ENCODE measurements at places on chromosomes 7 and 10.
A peak's percentile ranks its signal among the peaks of the same experiment; 100 is the strongest.

- no peak for DNase-seq
Measured at GRCh38 chr7:18356191-18356645, 139.3 kb upstream of the HDAC9 start.

DNA sequence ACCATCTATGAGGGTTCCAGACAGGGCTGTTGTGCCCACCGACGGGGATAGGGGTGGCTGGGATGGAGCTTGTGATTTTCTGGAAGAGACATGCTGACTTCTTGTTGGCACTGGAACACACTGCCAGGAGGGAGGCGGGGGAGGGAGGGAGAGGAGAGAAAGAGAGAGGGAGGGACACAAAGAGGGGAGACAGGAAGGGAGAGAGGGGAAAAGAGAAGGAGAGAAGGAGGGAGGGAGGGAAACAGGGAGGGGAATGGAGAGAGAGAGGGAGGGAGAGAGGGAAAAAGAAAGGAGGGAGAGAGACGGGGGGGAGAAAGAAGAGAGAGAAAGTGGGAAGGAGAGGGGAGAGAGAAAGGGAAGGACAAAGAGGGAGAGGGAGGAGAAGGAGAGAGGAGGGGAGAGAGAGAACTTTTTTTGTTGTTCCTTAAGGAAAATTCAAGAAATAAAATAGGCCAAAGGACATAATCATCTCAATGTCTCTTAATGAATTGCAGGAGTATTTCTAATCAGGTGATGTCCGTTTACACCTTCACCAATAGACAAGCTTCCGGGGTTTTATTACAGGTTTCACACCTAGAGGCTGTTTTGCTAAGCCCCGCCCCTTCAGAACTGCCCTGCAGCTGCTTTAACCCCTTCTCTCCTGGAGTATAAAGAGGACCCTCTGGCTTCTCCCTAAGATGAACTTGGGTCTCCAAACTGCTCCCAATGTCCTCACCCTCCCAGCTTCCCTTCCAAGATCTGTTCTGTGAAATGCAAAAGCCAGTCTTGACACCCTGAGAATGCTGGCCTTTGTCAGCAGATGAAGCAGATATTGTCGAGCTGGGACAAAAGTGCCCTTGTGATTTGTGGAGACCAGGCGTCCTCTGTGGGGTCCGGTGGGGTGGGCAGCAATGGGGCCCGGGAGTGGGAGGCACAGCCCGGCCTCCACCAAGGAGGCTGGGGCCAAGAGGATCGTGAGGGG, 82.0 kb upstream of the GTF2IRD1 start:
- peak; percentile 59 for DNase-seq

GRCh38 chr10:71466330-71466729, 69.6 kb downstream of the CDH23 start:
- DNase-seq, result no peak

- no peak for DNase-seq
Measured at GRCh38 chr10:121531076-121531829, 67.0 kb downstream of the FGFR2 start.

DNA sequence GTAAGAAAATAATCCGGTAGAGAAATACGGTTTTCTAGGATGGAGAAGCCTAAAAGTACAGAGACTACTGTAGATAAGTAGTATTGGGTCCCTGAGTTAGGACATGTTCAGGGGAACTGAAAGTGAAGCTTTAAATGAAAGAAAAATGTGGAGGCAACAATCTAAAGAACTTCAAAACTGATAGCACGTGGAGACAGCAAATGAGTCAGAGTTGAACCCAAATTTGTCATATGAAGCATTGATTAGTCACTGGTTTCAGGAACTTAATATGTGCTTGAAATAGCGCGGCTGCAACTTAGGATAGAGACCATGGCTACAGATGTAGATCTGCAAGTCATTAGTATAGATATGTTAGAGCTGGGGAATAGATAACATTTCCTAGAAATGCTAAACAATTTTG, 1138.6 kb upstream of the SORCS1 start:
- DNase-seq, result no peak

GRCh38 chr7:108770981-108771745, 201.5 kb downstream of the DNAJB9 start:
- no peak for DNase-seq

GRCh38 chr7:123939784-123940183, 14.7 kb downstream of the SPAM1 start:
- DNase-seq, result no peak

- no peak for DNase-seq
Measured at GRCh38 chr7:154781369-154782303, 221.3 kb downstream of the PAXIP1 start.
